Calu3 (cell line): ENCODE measurements at places on chromosomes 12 and 14.

GRCh38 chr12:75545636-75546035 is 34.2 kb upstream of the KRR1 start:
- DNase-seq: no peak

GRCh38 chr14:93957751-93958566 is 18.4 kb downstream of the ASB2 start:
- no peak for DNase-seq

- peak; percentile 18 for DNase-seq
These were observed 5.8 kb downstream of the MARK3 start for GRCh38 chr14:103391048-103391447.

GRCh38 chr12:118302053-118302452 is 70.7 kb downstream of the TAOK3 start:
- peak; percentile 45 for DNase-seq

- no peak for DNase-seq
These were observed 303.4 kb downstream of the KCNC2 start for GRCh38 chr12:74906224-74906623.

DNA sequence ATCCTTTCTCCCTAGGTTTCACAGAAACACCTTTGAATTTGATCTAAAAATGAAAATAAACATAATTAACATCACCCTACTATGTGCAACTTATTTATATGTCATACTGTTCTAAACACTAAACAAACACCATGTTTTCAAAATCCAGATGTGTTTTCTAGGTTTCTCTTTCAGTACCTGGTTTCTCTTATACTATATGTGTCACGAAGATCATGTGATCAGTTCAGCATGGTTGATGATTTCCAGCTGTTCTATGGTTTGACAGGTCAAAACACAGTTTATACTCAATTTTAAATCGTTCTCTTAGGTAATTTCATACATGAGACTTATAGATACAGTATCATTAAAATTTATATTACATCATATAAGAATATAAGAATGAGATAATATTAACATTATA is 373.1 kb downstream of the SOX5 start:
- no peak for DNase-seq

GRCh38 chr14:54922598-54922997 is 20.0 kb upstream of the GCH1 start:
- no peak for DNase-seq

DNA sequence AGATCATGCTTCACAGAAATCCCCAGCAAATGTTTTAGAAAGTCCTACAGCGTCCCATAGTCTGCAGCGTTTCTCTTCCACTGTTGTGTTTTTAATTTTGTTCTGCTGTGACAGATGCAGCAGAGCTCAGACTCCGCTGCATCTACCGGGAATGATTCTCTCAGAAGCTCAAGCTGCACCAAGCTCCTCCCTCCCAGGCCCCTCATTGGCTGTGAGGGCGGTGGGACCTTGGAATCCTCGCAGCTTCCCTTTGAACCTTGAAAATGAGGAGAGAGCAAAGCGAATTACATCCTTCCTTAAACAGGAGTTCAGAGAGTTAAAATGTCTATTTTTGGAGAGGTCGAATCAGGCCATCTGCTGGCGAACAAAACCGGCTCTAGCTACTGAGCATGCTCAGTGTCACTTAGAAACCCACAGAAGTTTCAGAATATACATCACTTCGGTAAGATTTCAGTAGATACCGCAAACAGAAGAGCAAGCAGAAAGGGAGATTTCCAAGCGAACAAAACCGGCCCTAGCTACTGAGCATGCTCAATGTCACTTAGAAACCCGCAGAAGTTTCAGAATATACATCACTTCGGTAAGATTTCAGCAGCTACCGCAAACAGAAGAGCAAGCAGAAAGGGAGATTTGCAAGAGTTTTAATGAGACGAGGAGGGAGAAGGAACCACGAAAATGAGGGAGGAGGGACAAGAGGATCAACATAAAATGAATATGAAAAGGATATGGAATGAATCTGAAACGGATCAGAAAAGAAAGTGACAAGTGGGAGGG is at the start of gene ABCD2:
TSS of gene ABCD2 (minus strand) at position 144 of the 774 bp plus-strand sequence. CDS start 188 bp downstream, outside the sequence.
- DNase-seq: peak; percentile 28

DNA sequence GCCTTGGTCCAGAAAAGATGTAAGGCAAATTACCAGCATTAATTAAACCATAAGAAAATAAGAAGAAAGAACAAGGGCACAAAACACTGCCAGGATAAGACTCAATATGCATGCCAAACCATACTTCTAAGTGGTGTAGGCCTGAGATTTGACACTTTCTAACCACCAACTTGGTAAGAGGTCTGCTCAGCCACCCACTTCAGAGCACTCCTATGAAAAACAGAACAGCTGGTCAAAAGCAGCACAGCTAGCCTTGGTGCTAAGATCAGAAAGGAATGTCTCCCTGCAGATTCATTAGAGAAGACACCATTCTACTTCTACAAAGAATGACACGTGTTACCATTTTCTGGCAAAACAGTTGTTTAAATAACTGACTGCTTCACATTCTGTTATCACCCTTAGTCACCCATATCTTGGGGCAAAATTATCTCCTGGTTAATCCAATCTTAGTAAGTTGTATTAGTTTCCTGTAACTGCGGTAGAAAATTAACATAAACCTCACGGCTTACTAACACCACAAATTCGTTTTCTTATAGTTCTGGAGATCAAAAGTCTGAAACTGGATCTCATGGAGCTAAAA is 13.2 kb downstream of the RPS6KA5 start:
- DNase-seq: no peak

- DNase-seq: no peak
These were observed 16.2 kb downstream of the LRRC74A start for GRCh38 chr14:76842414-76842813.

GRCh38 chr12:101698800-101699347 is 1.4 kb downstream of the CHPT1 start:
- DNase-seq: peak; percentile 12

- no peak for DNase-seq
These were observed 66.7 kb downstream of the PTPN21 start for GRCh38 chr14:88488081-88488480.

DNA sequence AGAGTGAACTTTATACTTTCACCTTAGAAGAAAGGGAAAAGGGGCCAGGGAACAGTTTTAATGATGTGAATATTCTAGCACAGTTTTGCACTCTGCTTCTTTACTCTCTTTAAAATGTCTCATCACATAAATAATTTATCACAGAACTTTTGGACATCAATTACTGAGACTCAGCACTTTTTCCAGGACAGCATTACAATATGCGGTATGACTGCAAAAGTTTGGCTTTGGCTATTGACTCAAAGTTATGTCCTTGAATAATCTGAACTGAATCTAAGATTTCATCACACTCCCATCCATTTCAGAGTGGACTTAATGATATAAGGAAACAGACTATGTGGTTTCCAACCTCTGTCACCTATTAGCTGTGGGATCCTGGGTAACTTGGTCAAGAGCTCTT is 11.7 kb downstream of the CCER1 start:
- no peak for DNase-seq

GRCh38 chr14:86533834-86534233 is 1003.9 kb downstream of the FLRT2 start:
- no peak for DNase-seq

GRCh38 chr12:105451211-105451610 is 120.7 kb downstream of the C12orf75 start:
- DNase-seq: no peak

DNA sequence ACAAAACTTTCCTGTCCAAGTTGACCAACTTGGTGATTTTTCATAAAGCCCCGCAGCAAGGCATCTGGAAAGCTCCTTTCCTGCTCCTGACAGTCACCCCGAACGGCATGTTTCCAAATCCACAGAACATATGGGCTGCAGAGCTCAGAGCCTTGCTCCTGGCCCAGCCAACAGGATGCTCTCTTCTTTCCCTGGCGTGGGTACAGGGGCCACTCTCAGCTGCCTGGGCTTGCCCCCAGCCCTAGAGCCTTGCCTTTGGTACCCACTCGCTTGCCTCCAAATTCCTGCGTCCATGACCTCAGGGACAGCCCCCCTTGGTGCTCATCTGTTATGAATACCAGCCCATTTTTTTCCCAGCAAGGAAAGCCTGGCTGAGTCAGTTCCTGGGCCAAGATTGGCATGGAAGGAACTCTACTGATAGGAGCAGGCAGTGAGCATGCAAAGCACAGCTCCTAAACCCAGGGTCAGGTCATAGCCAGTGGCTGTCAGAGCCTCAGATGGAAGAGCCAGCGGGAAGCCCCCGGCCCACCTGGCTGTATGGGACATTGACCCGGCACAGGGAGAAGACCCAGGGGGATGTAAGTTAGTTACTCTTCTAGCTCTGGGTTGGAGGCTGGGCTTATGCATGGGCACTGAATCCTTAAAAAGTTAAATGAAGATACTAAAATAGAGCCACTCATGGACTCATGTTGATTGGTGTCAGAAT is 105.3 kb upstream of the RTL1 start:
- DNase-seq: no peak

- no peak for DNase-seq
These were observed 353.6 kb downstream of the TMTC2 start for GRCh38 chr12:83040339-83040738.

GRCh38 chr14:89503431-89503996 is 86.5 kb upstream of the FOXN3 start:
- no peak for DNase-seq

GRCh38 chr14:30614155-30614554 is 8.0 kb upstream of the SCFD1 start:
- DNase-seq: no peak

DNA sequence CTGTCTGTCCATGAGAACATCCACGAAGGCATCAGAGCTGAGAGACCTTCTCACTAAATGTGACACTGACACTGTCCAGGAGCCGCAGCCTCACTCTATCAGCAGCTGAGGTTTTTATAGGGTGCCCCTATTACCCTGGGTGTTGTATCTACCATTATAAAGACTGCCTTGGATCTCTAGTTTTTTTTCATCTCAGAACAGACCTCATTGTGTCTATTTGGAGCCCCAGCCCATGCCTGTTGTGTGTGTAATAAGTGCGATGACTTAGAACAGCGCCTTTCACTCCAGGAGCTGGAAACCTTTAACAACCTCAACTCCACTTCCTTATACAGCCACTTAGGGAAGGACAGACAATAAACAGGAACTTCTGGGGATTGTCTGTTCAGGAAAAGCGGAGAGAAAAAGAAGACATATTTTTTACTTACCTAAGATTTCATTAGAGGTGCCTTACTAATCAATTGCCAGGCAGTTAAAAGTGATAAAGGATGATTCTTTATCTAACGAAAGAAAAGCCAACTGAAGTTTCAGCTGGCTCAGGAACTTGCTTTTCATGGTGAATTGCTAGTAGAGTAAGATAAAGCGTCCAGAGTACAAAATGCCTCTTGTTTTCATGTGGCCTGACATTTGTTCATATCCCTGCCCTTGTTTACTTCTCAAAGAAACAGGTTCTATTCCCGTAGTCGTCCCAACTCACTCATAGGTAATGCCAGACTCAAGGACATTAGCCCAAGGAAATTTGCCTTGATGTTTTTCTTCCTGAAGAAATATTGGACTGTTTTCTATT is 420.6 kb downstream of the RAD51B start:
- DNase-seq: no peak

- DNase-seq: no peak
These were observed 39.1 kb downstream of the SLC8A3 start for GRCh38 chr14:70149596-70150165.

- DNase-seq: no peak
These were observed 100.4 kb downstream of the EFCAB11 start for GRCh38 chr14:89853936-89854693.

DNA sequence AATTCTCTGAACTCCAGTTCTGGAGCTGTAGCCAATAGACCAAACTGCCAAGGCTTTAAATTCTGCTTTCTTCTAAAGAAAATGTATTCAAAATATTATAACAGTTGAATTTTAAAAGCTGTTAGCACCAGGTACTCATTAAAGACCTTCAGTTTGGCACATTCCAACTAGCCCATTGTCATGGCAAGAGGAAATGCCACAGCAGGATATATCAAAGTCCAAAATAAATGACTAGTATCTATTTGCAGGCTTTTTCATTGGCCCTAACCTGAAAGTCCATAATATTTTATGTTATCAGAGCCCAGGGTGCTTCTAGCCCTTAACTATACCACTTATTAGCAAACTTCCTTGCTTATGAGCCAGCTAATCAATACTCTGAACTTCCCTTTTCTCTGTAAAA is 3.1 kb upstream of the RIC8B start:
- no peak for DNase-seq

- no peak for DNase-seq
These were observed 16.6 kb upstream of the CLMN start for GRCh38 chr14:95336192-95336760.

GRCh38 chr12:226401-226800 is 12.4 kb upstream of the SLC6A12 start:
- DNase-seq: no peak

- DNase-seq: peak; percentile 4
These were observed 43.9 kb downstream of the GIT2 start for GRCh38 chr12:109952160-109952858.

DNA sequence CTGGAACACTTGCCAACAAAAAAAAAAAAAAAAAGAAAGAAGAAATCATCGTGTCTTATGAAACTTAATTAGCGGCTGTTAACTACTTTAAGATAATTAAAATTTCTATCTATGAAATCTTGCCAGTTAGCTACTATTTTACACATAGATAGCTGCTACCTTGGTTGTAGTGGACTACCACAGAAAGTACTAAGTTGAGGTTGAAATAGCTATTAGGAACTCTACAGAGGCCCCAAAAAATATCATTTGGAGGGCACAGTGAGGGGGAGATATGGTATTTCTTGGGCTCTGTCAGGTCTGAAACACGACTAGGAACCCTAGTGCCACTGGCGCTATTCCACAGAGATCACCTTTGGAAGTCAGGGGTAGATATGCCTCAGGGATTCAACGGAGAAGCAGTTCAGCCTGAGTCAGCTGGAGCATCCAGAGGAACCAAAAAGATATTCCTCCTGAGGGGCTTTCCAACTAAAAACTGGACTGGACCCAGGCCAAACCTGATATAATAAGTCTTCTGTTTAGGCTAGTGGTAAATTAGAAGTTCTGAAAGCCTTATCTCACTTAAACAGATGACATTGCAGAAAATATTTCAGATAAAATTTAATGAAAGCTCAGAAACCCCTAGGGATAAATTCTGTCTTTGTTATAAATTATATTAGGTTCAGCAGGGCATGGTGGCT is 126.1 kb downstream of the EPS8 start:
- DNase-seq: peak; percentile 26

GRCh38 chr12:80877721-80878265 is 59.9 kb downstream of the LIN7A start:
- no peak for DNase-seq

- peak; percentile 58 for DNase-seq
These were observed 475.3 kb downstream of the EGLN3 start for GRCh38 chr14:33475623-33476022.

DNA sequence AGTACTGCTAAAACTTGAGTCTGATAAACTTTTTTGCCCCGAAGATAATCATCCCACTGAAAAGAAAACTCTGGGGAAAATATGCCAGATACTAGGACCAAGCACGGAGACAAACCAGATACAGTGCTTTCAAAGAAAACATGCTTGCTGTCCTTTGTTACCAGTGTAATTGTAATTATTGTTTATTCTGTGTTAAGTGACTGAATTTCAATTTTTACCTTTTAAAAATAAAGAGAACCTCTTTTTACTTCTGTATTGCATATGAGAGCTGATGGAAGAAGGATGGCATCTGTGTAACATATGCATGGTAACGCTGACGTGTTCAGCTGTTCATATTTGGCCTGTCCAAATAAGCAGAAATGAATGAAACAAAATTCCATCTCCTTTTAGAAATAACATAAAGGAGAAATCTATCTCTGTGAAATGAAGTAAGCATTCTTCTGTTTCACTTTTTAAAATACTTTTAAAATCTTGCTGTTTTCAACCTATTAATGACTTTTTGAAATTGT is 22.5 kb downstream of the SLC35E3 start:
- DNase-seq: no peak
